GM18507 (cell line): ENCODE measurements at places on chromosomes 1 and 21.

DNA sequence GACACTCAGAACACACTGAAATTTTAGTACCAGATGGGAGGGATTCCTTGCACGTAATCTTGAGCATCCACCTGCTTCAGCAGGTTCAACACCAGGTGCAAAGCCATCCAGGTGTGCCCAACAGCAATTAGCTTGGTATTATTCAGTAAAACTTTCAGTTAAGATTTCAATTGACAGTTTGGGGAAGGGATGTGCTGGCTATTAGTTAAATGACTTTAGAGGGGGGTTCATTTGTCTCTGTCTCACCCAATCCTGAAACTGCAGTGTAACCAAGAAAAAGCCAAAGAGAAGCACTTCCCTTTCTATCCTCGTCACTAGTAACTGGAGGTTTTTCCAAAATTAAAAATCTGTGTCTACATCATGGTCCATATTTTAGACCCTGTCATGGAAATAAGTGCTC, 90.9 kb downstream of the PIK3R3 start:
- no peak for DNase-seq

DNA sequence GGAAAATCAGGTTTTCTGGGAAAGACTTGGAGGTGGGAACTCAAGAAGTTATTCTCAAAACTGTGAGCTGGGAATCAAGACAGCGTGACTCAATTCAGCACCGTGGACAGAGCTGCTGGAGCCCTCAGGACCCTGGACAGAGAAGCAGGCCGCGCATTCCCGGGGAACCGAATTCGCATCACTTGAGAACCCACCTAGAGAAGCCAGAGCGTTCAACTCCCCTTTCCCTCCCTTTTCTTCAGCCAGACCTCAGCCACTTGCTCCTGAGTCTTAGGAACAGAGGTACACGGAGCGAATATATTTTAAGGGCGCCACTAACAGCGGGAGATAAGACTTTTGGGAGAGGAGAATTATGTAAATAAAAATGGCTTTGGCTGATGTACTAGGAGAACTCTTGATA, 2.0 kb upstream of the LIN28A start:
- peak; percentile 28 for DNase-seq

- no peak for DNase-seq
Observed at GRCh38 chr1:214351551-214352277, 70.8 kb downstream of the SMYD2 start.

- DNase-seq = no peak
Observed at GRCh38 chr1:226743259-226743658, 4.2 kb upstream of the ITPKB start.

DNA sequence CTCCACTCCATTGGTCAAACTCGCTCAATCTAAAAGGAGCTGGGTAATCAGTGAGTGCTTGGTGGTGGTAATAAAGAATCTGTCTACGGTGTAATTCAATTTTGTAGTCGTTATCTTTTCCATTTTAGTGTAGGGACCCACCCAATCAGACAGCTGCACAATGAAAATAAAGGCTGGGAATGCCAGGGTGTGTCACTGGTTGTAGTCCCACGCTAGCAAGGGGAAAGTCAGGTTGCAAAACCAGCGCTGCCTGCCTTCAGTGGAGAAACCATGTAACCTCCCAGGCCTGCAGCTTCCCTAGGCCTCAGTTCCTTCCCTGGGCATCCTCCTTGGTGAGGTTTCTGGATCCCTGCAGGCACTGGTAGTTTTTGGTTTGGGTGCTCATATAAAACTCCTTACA, 49.4 kb upstream of the PPP2R5A start:
- no peak for DNase-seq

GRCh38 chr1:86296305-86297205, 99.6 kb downstream of the ODF2L start:
- no peak for DNase-seq

DNA sequence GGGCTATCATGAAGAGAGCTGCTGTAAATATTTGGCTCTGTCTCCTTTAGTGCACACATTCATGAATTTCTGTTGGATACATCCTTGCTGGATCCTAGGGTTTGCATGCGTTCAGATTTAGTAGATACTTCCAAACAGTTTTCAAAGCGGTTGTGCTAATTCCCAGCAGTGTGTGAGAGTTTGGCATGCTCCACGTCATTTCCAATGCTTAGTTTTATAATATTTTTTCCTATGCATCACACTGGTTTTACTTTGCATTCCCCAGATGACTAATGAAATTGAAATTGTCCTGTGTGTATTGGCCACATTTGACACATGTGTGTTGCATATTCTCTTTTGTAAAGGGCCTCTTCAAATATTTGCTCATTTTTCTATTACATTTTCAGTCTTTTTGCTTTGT, 18.5 kb upstream of the AADACL3 start:
- no peak for DNase-seq

- DNase-seq = peak; percentile 15
Observed at GRCh38 chr1:36650200-36651065, 167.7 kb upstream of the CSF3R start.
